IMR-90 (cell line): ENCODE measurements at places on chromosomes 12 and 14. TPM values are rescaled to one million over a fixed set of nuclear protein-coding genes. Genes with fewer than 3 reads are reported as not detected.

DNA sequence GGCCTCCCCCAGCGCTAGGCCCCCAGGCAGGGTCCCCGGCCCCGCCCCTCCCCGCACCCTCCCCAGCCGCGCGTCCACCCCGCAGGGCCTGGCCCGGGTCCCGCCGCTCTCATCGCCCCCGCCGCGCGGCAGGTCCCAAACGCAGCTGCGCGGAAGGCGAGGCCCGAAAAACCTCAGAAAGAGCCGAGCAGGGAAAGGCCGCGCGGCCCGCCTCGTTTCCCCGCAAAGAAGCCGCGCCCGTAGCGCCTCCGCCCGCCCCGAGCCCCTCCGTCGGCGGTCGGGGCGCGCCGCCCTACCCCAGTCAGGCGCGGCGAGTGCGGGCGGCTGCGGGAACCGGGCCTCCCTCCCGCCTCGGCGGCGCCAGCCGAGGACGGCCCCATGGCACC lies 324 bp downstream of the POLE start:
- H3K36me3 ChIP-seq = peaks cover 5% of the 10 kb centered on the region
- peaks cover 3% of the 10 kb centered on the region; the same call in 1 of the 2 replicates for H3K4me1 ChIP-seq
- no peaks in the 10 kb centered on the region for H3K27me3 ChIP-seq
- H3K27ac ChIP-seq = peak overlapping the region; percentile 11; the same call in 1 of the 2 replicates
- peak overlapping the region; percentile 79 for H3K4me3 ChIP-seq
- no peak for DNase-seq

- DNase-seq = no peak
- no peaks in the 10 kb centered on the region for H3K27me3 ChIP-seq
- H3K27ac ChIP-seq = no peak overlapping the region
- no peak overlapping the region for H3K4me3 ChIP-seq
Observed at GRCh38 chr14:82009076-82009475, 475.4 kb upstream of the SEL1L start.

- no peak for DNase-seq
- H3K4me3 ChIP-seq = no peak overlapping the region
Observed at GRCh38 chr12:83434600-83434999, 747.9 kb downstream of the TMTC2 start.

DNA sequence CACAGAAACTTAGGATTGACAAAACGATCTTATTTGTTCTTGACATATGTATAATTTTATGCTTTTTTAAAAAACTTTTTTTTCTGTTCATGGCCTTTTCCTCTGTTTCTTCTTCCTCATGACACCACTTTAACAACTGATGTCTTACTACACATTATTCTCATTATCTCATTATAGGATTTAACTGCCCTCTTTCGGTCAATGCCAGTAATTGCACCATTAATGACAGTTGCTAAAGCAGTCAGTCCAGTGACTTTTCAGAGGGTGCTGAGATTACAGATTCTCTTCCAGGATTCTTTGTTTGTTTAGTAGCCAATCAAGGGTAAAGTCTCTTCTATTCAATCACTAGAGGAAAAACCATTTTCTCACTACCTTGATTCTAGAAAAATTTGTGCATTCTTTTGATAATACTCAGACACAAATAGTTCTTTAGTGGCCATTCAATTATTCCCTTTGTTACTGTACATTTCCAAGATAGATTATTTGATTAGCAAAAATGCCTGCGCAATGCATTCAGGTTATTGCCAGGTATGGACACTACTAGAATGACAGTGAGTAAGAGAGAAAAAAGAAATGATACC lies 50.1 kb downstream of the KLRG1 start:
- DNase-seq = peak; percentile 40
- 0 out of 2 replicates have a peak, but pooled peaks cover 2% of the 10 kb centered on the region for H3K27me3 ChIP-seq
- H3K4me1 ChIP-seq = no peaks in the 10 kb centered on the region
- H3K36me3 ChIP-seq = no peaks in the 10 kb centered on the region
- H3K27ac ChIP-seq = no peak overlapping the region

GRCh38 chr12:133080026-133080367 lies 726 bp upstream of the ZNF140 start:
- H3K27me3 ChIP-seq = no peaks in the 10 kb centered on the region
- H3K27ac ChIP-seq = peak overlapping the region; percentile 74
- no peaks in the 10 kb centered on the region; the same call in 1 of the 2 replicates for H3K4me1 ChIP-seq
- peak overlapping the region; percentile 90 for H3K4me3 ChIP-seq
- peak; percentile 99 for DNase-seq

- H3K36me3 ChIP-seq = no peaks in the 10 kb centered on the region
- no peak overlapping the region for H3K27ac ChIP-seq
- H3K4me1 ChIP-seq = no peaks in the 10 kb centered on the region
- peaks cover 77% of the 10 kb centered on the region for H3K27me3 ChIP-seq
- H3K4me3 ChIP-seq = no peak overlapping the region
Observed at GRCh38 chr12:1819571-1819970, 794 bp upstream of the LRTM2 start.

DNA sequence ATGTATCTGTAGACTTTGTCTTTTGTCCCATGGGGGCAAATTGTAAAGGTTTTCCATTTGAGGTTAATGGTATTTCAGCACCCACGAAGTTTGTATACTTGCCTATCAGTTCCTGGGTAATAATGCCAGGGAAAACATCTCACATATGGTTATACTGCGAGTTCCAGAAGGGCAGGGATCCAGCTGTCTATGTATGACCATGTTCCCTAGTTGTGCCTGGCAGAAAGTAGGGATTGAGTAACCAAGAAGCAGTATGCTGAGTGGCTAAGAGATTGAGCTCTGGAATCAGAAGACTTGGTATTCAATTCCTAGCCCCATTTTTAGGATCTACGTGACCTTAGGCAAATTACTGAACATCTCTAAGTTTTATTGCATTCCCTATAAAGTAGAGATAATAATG lies 173.2 kb upstream of the PWP1 start:
- DNase-seq = peak; percentile 13
- H3K27ac ChIP-seq = no peak overlapping the region
- H3K36me3 ChIP-seq = no peaks in the 10 kb centered on the region
- peaks cover 4% of the 10 kb centered on the region; the same call in 1 of the 2 replicates for H3K27me3 ChIP-seq
- peaks cover 4% of the 10 kb centered on the region; the same call in 1 of the 2 replicates for H3K4me1 ChIP-seq
- no peak overlapping the region for H3K4me3 ChIP-seq

DNA sequence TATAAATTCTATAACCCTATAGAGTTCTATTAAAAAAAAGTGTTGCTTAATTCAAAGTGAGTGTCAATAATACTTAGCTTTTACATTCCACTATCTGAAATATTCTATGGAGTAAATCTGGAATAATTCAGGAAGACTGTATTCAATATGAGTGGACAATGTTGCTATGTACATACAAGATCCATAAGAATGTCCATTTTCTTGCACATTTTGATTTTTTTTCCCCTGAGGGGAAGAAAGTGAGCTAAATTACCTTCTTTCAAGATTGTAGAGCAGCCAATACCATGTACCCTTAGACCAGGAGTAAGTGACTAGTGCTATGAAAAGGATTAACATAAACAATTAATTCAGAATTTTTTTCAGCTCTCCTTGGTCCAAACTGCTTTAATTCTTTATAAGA lies 25.4 kb downstream of the EXOC5 start:
- peaks cover 4% of the 10 kb centered on the region for H3K4me1 ChIP-seq
- no peak for DNase-seq
- no peak overlapping the region for H3K4me3 ChIP-seq
- H3K27ac ChIP-seq = no peak overlapping the region
- 0 out of 2 replicates have a peak, but pooled peaks cover 2% of the 10 kb centered on the region for H3K36me3 ChIP-seq

GRCh38 chr14:104518659-104519350 lies 60.8 kb upstream of the C14orf180 start:
- H3K27me3 ChIP-seq = no peaks in the 10 kb centered on the region
- no peaks in the 10 kb centered on the region for H3K4me1 ChIP-seq
- no peak overlapping the region for H3K4me3 ChIP-seq
- H3K36me3 ChIP-seq = no peaks in the 10 kb centered on the region
- no peak overlapping the region for H3K27ac ChIP-seq

DNA sequence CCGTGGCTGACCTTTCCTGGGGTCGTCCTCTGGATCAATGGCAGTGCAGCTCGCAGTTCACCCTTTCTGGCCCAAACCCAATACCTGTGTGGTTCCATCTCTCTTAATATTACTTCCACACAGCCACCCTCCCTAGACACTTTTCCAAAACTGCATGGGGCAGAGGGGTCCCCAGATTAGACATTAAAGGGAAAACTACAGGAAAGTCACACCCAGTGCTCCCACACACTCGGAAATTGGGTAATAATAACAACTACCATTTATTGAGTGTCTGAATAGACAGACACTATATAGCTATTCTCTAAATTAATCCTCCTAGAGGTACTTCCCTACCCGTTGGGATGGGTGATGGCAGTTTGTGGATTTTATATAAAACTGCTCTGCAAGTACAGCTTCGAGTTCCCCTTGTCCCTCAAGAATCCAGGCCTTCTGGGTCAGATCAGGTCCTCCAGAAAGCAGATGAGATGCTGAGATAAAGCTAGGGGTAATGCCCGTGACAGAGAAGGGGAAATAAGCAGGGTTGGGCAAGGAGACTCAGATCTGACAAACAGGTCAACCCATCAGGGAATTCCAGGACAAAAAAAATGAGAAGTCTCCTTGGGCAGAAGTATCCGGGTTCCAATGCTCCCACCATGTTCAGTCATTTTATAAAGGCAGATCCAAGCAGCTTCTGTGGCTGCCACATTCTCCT lies 795 bp upstream of the PXN start:
- H3K4me3 ChIP-seq = no peak overlapping the region
- H3K36me3 ChIP-seq = peaks cover 4% of the 10 kb centered on the region; the same call in 1 of the 2 replicates
- no peak overlapping the region for H3K27ac ChIP-seq
- H3K4me1 ChIP-seq = peaks cover 19% of the 10 kb centered on the region

DNA sequence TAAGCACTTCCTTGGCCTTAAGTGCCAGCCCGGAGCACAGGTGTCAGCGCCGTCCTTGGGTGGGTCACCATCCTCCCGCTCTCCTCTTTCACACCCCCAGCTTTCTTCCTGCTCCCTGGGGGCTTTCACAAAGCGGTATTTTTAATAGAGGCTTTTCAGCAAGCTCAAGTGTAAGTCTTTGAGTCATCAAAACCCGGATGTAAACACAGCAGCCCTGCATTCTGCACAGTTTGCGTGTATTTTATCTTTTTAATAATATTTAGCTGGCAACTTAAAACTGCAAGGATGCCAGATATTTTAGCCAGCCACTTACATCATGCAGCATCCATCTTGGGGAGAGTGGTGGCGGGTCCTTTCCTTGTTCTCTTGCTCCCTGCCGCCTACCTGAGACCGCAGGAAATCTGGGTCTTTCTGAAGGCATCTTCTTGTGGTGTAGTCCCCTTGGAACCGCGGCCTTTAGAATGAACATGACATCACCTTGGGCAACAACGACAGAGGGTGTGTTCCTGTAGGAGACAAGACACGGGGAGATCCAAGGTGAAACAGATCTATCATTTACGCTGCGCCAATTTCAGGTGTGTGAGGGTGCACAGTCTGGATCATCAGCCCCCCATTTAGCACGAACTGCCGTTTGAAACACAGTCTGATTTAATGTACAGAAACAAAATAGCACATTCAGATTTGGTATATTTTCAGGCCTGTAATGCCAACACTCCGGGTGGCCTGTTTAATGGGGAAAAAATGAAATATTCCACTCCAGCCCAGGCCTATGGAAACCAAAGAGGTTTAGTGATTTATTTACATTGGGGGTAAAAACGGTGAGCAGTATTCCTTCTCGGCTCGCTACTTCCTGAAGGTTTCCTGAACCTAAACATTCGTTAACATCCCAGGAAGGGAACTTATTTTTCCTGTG lies 12.5 kb upstream of the IRF2BPL start:
- no peaks in the 10 kb centered on the region for H3K36me3 ChIP-seq
- peaks cover 49% of the 10 kb centered on the region for H3K4me1 ChIP-seq
- peak overlapping the region; percentile 6; the same call in 1 of the 2 replicates for H3K4me3 ChIP-seq
- peak; percentile 96 for DNase-seq
- no peaks in the 10 kb centered on the region for H3K27me3 ChIP-seq
- peak overlapping the region; percentile 93 for H3K27ac ChIP-seq

DNA sequence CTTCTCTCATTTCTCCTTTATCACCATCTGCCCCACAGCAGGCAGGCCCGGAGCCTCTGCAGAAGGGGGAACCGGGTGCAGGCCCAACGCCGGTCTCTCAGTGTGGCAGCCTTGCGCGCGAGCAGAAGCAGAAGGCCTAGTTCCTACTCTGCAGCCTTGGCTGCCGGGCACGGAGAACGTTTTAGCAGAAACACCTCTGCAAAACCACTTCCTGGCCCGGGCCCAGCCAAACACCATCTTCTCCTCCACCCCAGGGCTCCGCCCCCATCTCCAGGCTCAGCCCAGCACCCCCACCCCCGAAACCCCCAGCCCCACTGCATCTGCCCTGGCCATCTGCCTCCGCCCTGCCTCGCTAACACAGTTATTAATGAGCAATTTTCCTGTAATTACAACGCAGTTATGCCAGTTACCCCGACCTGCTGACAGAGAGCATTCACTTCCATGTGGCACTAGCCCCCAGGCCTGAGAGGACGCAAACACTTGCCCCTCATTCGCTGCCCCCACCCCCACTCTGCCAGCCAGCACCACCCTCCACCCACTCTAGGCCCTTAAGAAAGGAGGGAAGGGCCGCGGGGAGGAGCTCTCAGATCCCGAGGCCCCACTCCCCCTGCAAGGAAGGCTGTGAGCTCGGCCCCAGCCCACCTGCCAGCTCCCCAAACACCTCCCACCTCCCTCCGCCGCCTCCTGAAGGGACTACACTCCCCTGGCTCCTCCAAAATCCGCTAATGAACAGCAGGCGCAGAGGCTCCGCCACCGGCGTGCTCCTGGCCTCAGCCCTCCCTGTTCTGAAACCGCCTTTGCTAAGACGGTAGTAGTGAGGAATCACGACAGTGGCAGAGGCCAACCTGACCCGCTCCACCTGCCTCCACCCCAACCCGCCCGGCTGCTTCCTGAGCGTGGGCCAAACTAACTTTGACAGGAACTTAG lies 44.7 kb upstream of the FBRSL1 start:
- H3K36me3 ChIP-seq = no peaks in the 10 kb centered on the region
- H3K4me1 ChIP-seq = no peaks in the 10 kb centered on the region
- DNase-seq = no peak

DNA sequence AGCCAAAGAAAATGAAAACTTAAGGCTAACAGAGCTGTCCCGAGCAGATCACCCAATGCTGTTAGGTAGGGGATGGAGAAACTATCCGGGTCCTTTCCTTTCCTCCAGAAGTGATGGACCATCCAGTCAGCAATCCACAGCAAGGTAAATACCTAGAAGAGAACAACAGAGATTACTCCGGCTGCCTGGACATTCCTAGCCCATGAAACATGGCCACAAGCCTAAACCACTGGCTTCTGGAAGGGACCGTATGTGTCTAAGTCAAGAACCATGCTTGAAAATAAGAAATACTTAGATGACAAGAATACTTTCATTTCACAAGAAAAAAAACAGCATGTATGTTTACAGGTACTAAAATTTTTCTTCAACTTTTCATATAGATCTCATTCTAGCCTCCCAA lies 152.9 kb downstream of the SLC41A2 start:
- no peak overlapping the region for H3K27ac ChIP-seq
- DNase-seq = peak; percentile 64
- H3K4me3 ChIP-seq = no peak overlapping the region
- H3K36me3 ChIP-seq = no peaks in the 10 kb centered on the region
- H3K4me1 ChIP-seq = no peaks in the 10 kb centered on the region

The PPM1A gene
- total RNA-seq = 14.3 and 22.8 TPM in 2 replicates

The FAM90A1 gene
- under 0.01 TPM in 1 of 2 replicates, not detected in the other for total RNA-seq

The NPFF gene
- not detected in 2 replicates for total RNA-seq
